IPS DF 19.7 (cell line): ENCODE measurements at places on chromosomes 3 and 15.
A peak's percentile ranks its signal among the peaks of the same experiment; 100 is the strongest.

GRCh38 chr15:54347082-54347827 is 369.0 kb downstream of the UNC13C start:
- no peak for DNase-seq

GRCh38 chr15:74525945-74526344 is 15.1 kb upstream of the ARID3B start:
- DNase-seq: no peak

DNA sequence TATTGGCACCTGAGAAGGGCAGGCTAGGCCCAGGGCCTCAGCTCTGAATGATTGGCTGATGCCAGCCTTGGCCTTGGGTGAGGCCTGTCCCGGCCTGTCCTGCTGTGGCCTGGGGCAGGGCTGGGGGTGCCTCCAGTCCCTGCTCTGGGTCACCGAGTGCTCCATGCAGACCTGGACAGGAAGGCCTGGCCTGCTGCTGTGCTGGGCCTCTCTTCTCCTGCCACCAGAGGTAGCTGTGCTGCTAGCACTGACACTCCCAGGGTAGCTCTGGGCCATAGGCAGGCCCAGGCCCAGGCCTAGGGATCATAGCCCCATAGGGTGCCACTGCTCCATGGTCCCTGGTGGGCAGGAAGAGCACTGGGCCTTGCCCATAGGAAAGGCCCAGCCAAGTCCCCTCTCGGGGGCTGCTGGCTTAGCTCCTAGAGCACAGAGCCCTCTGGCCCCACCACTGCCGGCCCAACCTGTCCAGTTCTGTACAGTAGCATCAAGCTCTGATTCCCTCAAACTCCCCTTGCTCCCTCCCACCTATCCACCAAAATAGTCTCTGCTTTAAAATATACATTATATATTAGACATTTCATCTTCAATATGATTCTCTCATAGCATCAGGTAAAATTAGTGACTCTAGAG is 18.2 kb downstream of the ABTB1 start:
- no peak for DNase-seq

DNA sequence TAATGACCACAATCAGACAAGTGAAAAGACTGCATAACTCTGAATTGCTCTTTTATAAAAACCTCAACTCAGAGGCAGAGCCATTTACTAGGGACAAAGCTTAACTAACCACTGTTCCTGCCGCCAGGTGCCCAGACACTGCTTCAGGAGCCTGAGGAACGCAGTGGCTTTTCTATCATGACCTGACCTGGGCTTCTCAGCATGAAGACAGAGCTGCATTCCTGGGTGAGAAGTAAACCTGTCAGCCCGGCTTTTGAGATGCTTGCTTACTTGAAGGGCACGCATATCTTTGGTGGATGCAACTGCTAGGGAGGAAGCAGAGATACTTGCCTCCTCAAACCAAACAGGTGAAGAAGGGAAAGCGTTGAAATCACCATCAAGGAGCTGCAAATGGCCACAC is 7.9 kb downstream of the LRRC31 start:
- DNase-seq: peak; percentile 28

DNA sequence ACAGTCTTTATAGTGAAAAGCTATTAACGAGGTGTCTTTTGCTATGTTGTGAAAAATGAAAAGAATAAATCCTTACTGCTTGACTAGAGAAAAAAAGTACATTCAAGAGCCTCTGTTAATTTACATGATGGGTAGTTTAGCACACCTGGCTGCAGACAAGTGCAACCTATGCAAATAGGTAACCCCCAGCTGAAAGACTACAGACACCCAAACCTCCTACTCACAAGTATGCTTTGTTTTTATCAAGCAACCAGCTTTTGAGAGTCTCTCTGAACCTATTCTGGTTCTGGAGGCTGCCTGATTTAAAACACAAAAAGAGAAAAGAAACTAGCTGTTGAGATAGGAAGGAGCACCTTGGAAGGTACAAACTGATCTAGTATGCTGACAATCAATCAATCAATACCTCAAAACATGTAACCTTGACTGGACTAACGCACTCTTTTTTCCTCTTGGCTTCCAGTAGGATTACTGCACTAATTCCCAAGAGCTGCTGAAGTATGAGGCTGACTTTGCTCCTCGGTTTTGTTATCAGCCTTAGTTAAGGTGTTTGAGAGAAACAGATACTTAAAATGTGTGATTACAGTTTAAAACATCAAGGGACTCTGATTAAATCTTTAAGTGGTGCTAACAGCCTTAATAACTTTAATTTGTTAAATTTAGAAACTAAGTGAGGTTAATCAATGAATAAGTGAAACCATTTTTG is 63.6 kb downstream of the OSBPL10 start:
- DNase-seq: no peak
